ENCODE measurements at places on chromosomes 7 and 10.

- DNase-seq, result no peak
These were observed 445.8 kb downstream of the AUTS2 start for GRCh38 chr7:70044064-70044463.

DNA sequence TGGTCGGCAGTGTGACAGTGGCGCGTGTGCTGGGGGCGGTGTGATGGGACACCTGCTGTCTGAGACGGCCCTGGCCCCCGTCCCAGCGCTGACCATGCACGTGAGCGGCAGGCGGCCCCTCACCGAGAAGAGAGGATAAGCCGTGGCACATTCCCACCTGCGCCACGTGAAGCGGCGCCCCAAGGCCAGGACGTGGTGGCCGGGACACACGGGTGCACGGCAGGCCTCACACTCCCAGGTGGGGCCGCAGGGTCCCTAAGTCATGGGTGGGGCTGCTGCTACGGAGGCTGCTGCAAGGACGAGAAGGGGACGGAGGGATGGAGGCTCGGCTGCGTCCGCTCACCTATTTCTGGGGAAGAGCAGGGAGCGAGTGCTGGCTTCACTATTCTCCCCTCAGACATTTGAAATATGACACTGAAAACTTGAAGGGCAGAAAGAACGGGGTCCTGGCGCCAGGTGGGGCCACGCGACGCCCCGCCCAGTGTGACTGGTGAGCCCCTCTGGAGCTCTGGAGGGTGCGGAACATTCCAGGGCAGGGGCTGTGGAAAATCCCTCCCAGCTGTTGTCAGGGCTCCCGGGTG lies 7.5 kb downstream of the CYP2W1 start:
- DNase-seq, result no peak

DNA sequence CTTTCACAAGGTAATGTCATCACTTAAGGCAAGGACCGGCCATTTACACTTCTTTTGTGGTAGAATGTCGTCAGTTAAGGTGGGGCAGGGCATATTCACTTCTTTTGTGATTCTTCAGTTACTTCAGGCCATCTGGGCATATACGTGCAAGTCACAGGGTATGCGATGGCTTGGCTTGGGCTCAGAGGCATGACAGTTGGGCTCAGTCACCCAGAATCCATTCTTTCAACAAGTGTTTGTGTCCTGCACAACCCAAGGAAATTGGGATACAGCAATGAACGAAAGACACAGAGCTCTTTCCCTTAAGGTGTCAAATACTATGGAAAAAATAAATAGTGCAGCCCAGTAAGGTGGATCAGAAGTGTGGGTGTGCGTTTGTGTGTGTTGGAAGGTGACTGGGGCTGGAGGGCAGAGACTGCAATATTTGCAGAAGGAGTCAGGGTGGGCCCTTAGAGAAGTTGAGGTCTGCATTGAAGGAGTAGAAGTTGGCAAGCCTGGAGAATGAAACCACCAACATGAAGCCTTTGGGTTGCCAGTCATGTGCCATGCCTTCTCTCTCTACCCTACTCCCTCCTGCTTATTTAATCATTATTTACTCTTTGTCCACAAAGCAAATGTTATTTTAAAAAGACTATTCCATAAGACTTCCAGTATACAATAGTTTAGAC lies 222.8 kb upstream of the PRKCQ start:
- no peak for DNase-seq

DNA sequence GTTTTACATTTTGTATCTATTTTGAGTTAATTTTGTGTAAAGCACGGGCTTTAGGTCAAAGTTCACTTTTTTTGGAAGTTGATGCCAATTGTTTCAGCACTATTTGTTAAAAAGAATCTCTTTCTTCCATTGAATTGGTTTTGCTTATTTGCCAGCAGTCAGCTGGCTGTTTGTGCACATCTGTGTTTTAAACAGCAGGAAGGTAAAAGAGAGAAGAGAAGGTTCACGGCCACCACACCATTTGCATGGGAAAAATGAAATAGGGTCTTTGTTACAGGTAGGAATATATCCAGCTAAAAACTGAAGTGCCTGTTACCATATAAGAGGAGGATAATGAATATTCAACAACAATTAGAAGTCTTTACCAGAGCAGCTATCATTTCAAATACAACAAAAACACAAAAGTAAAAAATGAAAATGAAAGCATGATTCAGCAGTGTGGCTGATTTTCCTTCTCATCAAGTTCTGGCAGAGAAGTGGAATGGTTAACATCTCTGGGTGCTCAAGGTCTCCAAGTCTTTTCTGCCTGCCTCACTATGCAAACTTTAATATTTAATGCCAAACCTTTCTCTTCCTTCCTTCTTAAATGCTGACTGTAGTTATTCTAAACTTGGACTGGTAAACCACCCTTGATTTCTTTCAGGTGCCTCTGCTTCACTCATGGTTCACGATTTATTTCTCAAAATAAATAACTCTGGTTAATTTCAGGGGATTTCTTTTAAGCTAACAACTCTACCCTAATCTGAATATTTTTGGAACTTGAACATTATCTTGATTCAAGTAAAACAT lies 841.5 kb downstream of the GRM8 start:
- DNase-seq, result no peak

GRCh38 chr7:43591558-43592180 lies 8.8 kb downstream of the STK17A start:
- no peak for DNase-seq

DNA sequence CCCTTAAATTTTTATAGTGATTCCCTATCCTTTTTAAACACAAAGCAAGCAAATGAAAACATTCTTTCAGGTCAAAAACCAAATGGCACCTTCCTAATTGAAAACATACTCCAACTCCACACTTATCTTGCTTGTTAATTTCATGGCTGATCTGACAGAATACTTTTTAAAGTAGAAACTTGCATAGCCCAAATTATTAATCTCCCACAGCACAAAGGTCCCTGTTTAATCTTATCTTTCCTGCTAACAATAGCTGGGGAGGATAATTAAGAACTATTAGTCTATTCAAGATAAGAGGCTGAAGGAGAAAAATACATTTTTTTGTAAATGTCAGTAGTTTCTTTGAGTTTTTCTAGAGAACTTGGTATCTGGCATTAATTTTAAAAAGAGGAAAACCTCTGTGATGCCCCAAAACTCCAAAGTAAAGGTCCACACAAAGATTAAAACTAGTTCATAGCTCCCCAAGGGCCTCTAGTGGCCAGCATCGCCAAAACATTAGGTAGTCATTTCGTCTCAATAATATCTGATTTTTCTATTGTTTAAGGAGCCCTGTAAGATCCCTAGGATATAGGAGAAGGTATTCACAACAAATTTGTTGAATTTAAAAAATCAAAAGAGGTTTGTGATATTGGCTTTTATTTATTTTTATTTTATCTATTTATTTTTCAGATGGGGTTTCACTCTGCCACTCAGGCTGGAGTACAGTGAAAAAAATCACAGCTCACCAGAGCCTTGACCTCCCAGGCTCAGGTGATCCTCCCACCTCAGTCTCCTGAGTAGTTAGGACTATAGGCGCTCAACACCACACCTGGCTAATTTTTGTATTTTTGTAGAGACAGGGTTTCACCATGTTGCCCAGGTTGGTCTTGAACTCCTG lies 14.7 kb downstream of the CDNF start:
- DNase-seq, result peak; percentile 20

- DNase-seq, result no peak
These were observed 194.3 kb downstream of the TPK1 start for GRCh38 chr7:144641389-144642044.

DNA sequence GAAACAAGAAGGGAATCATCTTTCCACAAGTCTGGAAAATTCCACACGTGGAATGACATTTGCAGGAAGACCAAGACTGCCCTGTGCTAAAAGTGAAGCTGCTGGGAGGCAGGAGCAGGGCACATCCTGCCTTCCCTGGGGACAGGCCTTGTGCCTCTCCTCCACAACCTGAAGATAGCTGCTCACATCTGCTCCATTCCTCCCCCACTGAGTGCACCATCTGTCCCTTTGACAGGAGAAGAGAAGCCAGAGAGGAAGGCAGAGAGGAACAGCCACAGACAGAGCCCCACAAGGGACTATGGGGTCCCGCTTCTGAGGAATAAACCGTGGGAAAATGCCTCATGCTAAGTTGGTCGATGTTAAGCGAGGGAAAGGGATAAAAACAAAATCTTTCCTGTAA lies 15.9 kb upstream of the FAM171A1 start:
- DNase-seq, result no peak

- DNase-seq, result no peak
These were observed 119.0 kb downstream of the BTAF1 start for GRCh38 chr10:92042541-92042940.

GRCh38 chr7:143395187-143396149 lies 13.2 kb downstream of the EPHA1 start:
- no peak for DNase-seq

DNA sequence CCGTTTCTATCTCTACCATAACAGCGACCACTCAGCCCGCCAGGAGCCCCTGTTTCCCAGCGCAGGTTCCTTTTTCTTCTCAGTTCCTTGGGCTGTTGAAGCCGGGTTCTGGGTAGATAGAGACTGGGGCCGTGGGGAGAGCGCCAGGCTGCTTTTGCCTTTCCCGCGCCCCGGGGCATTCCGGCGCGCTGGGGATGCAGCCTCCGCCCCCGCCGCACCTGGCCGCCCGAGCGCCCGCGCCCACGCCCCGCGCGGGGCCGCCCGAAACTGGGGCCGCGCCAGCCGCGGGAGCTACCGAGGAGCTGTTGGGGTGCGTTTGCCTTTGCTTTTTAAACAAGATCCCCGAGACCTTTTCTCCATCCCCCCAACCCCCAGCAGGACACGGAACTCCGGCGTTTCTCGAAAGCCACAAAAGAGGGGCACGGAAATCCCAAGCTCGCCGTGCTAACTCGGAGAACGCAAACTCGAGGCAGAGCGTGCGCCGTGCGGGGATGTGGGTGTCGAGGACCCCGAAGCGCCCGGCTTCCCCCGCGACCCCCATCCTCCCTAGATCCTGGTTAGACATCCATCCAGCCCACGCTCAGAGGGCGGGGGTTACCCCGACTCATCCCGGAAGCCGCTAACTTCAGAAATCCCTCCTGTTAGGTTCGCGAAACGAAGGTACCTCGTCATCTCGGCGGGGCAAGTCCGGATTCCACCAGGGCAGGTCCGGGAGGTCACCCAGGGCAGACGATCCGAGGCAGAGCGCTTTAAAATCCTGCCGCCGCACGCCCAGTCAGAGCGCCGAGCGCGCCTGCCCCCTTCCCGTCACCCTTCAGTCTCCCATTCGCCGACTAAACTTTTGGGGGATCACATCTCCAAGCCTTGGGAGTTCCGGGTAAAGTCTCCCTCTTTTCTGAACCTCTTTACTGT lies 1.0 kb downstream of the GRM8 start:
- no peak for DNase-seq

All from AG04450 (cell line).